Stimulated activated CD4-positive, alpha-beta T cell treated with anti-CD3 and anti-CD28 coated beads, Interleukin-15, amount 100 ng/mL, for 1 hour (primary cell): ENCODE measurements at places on chromosomes 4 and X.

DNA sequence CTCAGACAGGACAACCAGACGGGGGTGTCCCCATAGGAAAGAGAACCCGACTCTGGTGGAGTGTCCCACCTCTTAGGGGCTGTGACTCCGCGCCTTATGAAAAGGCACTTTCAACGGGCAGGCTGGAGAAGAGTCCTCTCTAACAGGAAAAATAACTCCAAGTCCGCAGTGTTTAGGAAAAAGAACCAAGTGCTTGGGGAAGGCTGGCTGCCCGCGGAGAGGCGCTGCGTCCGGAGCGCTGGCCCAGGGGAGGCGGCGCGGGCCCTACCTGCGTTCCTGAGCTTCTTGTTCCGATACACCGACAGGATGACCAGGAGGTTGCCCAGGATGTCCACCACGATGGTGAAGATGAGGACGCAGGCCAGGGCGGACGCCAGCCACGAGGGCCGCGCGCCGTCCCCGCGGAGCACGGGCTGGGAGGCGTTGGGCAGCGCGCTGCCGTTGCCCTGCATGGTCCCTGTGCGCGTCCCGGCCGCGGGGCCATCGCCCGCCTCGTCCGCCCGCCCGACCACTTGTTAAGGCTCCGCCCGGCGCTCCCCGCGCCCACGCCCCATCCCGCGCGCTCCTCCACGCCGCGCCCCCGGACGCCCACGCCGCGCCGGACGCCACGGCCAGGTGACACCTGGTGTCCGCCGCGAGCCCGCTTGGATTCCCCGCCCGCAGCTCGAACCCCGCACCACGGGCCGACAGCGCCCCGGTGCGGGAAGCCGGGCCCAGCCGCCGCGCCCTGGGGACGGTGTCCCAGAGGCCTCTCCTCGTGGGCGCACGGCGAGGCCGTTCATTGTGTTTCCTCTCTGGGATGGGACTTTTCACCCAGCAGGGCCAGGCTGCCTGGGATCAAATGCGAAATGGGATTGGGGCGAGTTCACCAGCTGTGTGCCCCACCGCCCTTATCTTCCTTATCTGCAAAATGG lies at the start of gene MTNR1A:
Gene MTNR1A, minus strand, starts transcription at position 654 of the 914 bp plus-strand sequence. Its CDS starts 202 bp downstream, at position 452.
- no peak for DNase-seq

GRCh38 chrX:51931566-51932150 lies 38.2 kb downstream of the MAGED1 start:
- DNase-seq, result no peak

DNA sequence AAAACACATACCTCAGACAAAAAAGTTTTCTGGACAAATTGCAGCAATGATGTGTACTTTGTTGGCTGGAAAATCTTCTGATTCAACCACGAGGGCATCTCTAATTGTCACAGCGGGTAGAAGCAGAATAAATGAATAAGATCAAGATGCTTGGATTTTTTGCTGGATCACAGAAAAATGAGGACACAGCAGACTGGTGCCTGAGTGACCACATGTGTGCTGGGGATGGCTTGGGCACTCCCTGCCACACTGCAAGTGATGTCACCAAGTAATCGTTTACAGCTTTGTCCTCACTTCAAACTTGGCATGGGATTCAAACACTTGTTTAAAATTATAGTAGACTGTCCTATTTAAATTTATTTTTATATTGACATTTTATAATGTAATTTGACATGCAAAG lies 557.0 kb downstream of the SPRY1 start:
- DNase-seq, result no peak

GRCh38 chrX:72123471-72124185 lies 8.1 kb downstream of the RTL5 start:
- DNase-seq, result no peak

DNA sequence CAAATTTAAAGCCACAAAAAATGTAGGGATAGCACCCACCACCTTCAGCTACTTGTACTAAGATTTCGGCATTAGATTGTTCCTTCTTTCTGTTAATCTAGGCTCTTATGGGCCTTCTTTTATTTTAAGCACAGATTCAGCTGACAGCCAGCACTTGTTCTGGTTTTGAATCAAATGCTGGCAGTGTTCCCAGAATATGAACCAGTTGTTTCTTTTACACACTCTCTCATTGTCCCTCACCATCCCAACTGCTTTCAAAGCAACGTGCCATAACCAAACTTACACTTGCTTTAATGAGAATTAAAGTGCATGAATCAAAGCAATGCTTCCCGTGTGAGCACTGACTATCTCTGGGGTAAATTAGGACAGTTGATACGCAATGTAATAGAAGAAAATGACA lies 744.5 kb upstream of the FAM241A start:
- DNase-seq, result no peak

DNA sequence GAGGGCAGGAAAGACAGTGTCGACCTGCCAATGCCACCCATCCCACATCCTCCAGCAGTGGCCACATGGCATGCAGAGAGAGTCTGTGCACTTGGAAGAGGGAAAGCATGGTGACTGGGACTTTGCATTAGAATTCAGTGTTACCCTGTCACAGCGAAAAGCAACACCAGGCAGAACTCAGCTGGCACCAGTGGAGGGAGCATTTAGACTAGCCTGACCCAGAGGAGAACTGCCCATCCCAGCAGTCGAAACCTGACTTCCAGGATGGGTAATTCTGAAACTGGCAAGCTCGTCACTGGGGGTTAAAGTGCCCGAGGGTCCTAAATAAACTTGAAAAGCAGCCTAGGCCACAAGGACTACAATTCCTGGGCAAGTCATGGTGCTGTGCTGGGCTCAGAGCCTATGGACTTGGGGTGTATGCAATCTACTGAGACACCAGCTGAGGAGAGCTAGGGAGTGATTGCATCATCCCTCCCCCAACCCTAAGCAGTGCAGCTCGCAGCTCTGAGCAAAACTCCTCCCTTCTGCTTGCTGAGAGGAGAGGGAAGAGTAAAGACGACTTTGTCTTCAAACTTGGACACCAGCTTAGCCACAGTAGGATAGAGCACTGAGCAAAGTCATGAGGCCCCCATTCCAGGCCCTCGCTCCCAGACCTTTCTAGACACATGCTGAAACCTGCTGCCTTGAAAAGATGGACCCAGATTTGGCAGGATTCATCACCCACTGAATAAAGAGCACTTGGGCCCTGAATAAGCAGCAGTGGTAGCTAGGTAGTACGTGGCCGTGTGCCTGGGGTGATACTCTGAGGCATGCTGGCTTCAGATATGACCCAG lies 68.8 kb downstream of the DDX60L start:
- DNase-seq, result no peak

- no peak for DNase-seq
These were observed 331.5 kb downstream of the NKX6-1 start for GRCh38 chr4:84167564-84167963.

DNA sequence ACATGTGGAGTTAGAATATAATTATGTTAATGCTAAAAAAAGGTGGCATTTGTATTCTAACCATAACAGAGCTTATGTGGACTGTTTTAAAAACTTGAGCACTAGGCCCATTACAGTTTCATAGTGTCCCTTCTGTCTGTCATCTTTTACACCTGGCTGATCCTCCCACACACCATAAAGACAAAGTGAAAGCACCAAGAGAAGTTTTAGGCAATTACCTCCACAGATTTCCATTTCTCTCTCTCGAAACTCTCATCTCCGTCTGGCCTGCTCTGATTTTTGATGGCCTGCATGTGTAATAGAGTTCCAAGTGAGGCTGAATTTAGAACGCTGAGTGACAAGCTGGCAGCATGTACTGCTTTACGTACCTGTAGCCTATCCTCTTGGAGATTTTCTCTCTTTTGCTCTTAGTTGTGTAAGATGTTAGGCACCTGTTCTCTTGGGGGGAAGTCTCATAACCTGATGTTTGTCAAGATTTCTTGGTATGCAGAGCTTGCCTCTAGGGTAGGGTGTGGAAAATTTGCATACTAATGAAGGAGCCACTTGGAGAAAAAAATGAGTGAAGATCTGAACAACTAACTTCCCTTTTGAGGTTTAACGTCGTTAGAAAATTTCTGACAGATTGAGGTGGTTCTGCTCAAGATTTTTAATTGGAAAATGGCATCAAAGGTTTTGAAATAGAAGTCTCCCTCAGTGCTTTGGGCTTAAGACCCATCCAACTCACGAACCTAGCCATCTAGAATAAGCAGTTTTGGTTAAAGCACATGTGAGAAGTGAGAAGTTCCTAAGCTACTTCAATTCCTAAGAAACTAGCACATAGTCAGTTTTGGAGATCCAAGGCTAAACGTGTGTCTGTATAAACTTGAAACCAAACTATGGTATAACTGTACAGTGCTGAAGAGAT lies 57.6 kb upstream of the RAP1GDS1 start:
- no peak for DNase-seq

- DNase-seq, result no peak
These were observed 153.0 kb upstream of the SCML1 start for GRCh38 chrX:17584248-17584681.

- no peak for DNase-seq
These were observed 48.5 kb downstream of the SMAD1 start for GRCh38 chr4:145530189-145530588.

DNA sequence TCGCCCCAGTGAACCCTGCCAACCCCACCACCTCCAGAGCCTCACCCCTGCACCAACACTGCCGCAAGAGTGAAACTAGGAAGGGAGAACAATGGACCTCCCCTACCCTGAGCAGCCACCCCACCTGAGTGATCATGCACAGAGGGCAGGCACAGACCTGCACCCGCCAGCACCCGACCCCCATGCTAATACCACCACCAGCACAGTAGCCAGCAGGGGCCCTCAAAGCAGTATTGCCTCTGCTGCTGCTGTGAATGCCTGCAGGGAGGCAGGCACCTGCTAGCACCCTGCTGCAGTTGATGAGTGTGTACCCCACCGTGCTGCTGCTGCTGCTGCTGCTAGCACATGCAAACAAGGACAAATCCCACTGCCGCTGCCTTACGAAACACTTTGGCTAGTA lies 100.1 kb downstream of the RAB28 start:
- DNase-seq, result no peak

- no peak for DNase-seq
These were observed 209.3 kb downstream of the UGT8 start for GRCh38 chr4:114807759-114808404.

DNA sequence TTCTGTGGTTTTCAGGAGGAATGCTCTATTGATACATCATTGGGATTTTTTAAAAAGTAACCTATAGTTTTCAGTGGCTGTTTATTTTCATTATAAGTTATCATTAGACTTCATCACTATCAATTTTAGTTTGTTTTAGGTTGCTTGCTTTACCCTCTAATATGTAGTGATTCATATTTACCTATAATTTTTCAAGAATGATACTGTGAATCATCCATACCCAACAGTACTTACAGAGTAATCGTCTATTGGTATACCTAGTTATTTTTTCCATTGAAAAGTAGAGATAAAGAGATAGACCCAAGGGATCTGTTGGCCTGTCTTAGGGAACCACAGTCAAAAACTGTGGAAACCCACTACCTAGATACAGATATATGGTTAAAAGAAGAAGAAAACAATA lies 83.3 kb downstream of the KLHL34 start:
- no peak for DNase-seq

- DNase-seq, result no peak
These were observed 180.3 kb upstream of the MXRA5 start for GRCh38 chrX:3526731-3527130.

- DNase-seq, result no peak
These were observed 1.5 kb upstream of the CTBP1 start for GRCh38 chr4:1250527-1250812.

GRCh38 chrX:115058276-115058675 lies 40.9 kb upstream of the IL13RA2 start:
- no peak for DNase-seq

DNA sequence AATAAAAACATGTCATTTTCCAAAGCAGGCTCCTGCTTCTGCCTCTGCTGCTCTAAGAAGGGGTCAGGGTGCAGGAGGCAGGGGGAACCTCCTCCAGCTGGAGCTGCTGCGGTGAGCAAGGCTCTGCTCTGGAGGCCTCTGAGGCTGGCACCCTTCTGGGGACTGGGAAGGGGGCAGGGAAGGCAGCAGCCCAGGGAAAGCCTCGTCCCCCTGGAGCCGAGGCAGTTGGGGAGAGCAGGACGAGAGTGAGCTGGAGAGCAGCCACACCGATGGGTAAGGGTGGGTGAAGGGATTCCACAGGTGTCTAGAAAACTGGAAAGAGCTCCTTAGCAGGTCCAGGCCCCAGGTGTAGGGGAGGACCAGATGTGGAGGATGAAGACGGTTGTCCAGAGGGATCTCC lies 2.0 kb upstream of the CTAG2 start:
- DNase-seq, result no peak

GRCh38 chr4:95050980-95051701 lies 293.4 kb downstream of the BMPR1B start:
- no peak for DNase-seq

DNA sequence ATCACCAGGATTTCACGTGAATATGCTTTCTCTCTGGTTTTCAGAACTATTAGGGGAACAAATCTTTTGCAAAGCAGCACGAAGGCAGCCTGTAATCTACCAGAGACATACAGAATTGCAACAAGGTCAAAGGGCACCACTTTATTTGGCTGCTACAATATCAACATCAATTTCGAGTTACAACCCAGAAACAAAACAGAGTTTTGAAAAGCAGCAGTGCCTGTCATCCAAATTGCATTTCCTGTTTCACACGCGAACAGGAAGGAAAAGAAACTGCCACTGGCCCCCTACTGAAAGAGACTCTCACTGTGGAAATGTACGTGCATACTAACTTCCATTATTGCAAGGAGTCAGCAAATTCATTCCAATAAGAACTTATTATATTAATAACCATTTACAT lies 17.1 kb upstream of the C1QTNF7 start:
- DNase-seq, result no peak

DNA sequence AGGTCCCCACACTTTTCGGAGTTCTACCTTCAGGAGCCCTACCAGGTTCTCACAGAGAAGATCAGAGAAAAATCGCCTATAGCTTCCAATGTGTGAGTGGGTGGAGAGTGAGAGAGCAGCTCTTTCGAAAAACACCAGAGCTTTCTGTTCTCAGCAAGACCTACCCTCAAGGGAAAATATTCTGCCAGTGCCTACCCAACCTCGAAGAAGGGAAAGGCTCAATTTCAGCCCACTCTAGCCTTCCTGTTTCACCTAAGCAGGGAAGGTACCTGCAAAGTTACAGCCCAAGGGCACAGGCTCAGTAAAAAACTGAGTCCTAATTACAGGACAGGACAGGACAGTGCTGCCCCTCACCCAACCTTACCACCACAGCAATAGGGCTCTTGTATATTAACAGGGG lies 104.0 kb upstream of the WDR17 start:
- DNase-seq, result no peak

GRCh38 chrX:40062525-40063155 lies 35.1 kb downstream of the BCOR start:
- no peak for DNase-seq

DNA sequence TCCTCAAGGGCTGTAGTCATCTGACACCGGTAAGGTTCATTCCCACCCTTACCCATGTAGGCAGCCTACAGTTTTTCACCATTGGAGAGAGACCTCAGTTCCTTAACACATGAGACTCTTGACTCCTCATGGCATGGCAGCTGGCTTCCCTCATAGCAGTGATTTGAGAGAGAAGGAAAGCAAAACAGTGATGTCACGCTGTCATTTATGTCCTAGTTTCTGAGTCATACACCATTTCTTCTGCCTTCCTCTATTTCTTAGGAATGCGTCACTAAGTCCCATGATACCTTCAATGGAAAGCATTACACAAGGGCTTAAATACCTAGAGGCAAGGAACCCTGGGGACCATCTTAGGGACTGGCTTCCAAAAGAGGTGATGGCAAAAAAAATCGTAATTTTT lies 226.1 kb downstream of the SPCS3 start:
- DNase-seq, result no peak
